ENCODE measurements at places on chromosomes 13 and 19. TPM values are rescaled to one million over a fixed set of nuclear protein-coding genes. Genes with fewer than 3 reads are reported as not detected.

NLRP5 gene
- not detected for polyA plus RNA-seq

GRCh38 chr13:111365149-111366005 is 44.9 kb downstream of the TEX29 start:
- DNase-seq, result no peak

- no peak for DNase-seq
Observed at GRCh38 chr13:86377451-86377850, 578.2 kb upstream of the SLITRK6 start.

DNA sequence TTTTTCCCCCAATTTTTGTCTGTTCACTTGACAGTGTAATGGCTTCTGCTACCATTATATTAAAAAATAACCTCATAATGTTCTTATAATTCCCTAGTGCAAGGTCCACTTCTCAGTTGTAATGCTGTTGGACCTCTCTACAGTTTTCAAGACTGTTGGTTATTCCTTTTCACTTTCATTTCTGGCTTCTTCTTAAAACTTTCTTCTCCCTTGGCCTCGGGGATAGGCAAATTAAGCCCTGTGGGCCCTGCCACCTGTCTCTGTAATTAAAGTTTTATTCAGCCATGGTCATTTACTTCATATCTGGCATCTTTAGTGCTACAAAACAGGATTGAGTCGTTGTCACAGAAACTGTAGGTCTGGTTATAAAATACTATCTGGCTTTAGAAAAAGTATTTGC is 313.5 kb downstream of the KLF12 start:
- no peak for DNase-seq
